ENCODE measurements at places on chromosomes 12 and 14.

GRCh38 chr14:41986700-41987099 is 380.0 kb downstream of the LRFN5 start:
- no peak for DNase-seq

GRCh38 chr12:6828781-6829535 is 751 bp downstream of the P3H3 start:
- DNase-seq, result peak; percentile 70

DNA sequence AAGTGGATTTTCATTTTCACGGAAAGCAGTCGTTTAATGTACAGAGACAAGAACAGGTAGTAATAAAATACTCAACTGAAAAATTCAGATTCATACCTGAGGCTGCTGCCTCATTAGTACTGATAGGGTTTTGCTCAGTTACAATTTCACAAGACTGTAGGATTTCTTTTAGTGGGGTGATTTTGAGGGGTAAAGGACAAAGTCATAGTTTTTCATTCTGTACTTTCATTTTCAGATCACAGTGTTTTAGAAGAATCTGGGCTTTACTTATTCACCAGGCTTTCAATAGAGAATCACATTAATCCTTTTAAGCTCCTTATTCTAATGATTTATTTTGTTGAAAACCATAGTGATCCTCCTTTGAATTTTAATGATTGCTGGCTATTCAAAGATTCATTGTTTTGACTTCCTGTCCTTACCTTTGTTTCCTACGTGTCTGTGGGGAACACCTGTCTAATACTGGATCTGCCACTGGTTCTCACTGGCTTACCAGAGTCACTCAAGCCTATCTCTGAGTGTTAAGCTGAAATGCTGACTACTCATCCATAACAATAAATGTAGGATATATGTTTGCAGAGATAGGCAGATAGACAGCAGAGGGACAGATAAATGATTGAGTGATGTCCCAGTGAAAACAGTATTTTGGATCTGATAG is 243.8 kb upstream of the NPAS3 start:
- no peak for DNase-seq

DNA sequence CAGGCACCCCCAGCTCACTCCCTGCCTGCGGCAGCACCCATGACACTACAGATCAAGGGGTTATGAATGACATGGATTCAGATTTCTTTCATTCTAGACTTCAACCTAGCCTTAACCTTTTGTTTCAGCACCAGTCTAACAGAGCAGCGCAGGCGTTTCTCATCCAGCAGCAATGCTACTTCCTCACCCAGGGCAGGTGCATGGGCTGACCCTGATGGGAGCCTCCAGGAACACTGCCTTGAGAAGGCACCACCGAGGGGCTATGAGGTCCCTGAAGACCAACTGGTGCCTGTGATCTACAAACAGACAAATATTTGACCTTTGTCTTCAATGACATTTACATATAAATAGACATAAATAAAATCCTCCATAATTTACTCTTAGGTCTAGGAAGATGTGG is 10.8 kb downstream of the CDCA4 start:
- DNase-seq, result no peak

GRCh38 chr12:53090105-53090504 is 7.4 kb upstream of the IGFBP6 start:
- DNase-seq, result no peak

- DNase-seq, result peak; percentile 84
Observed at GRCh38 chr14:61525293-61526011, 169.9 kb upstream of the HIF1A start.

DNA sequence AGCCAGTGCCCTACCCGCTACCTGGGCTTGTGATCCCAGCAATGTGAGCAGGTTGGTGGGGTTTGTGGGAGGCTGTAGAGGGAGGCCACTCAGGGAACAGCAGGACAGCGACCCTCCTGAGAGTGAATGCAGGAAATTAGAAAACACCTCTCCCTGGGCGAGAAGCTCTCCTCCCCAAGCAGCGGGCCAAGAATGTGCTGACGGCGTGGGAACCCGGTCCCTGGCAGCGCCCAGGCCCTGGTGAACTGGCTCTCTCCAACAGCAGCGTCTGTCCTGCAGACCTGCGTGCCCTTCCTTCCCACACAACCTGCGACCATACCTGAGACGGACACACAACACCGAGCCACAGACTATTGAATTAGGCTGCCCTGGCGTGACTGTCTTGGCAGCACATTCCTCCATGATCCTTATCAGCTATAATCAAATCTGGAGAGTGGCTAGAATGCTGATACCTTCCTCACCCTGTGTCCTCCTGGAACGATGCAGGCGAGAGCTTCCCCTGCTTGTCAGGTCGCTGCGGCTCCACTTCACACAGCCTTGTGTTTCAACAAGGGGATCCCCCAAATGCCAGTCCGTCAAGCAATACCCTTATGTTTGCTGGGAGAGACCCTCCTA is 114.8 kb upstream of the GSC start:
- DNase-seq, result no peak

All from aorta (tissue), 5 donors.